ENCODE measurements at places on chromosomes 2 and 18. TPM values are rescaled to one million over a fixed set of nuclear protein-coding genes. Genes with fewer than 3 reads are reported as not detected.

UPP2 gene
- total RNA-seq: 0.27 TPM

DQX1 gene
- 0.45 TPM for total RNA-seq

SH3BP4 gene
- 19.7 TPM for total RNA-seq

GALNT13 gene
- total RNA-seq: 14.2 TPM

TGFBRAP1 gene
- 19.5 TPM for total RNA-seq

IGFBP5 gene
- 60.9 TPM for total RNA-seq

SPDYA gene
- total RNA-seq: 2.7 TPM

FTCDNL1 gene
- 4.1 TPM for total RNA-seq

RGPD3 gene
- total RNA-seq: 0.82 TPM

FRZB gene
- total RNA-seq: 10.2 TPM

WDR33 gene
- total RNA-seq: 116 TPM

AQP12A gene
- not detected for total RNA-seq

NYAP2 gene
- 21.1 TPM for total RNA-seq

DSG3 gene
- not detected for total RNA-seq

LRRTM4 gene
- total RNA-seq: 66.0 TPM

ARHGAP28 gene
- total RNA-seq: 28.7 TPM

B3GNT7 gene
- total RNA-seq: 1.2 TPM

DPYSL5 gene
- 90.2 TPM for total RNA-seq

WNT10A gene
- 0.27 TPM for total RNA-seq

LDLRAD4 gene
- total RNA-seq: 81.6 TPM

LRATD1 gene
- total RNA-seq: 17.2 TPM
